ENCODE measurements at places on chromosomes 2 and 18. TPM values are rescaled to one million over a fixed set of nuclear protein-coding genes. Genes with fewer than 3 reads are reported as not detected.

HS1BP3 gene
- polyA plus RNA-seq: 20.6 TPM

SP5 gene
- polyA plus RNA-seq: 0.80 TPM

MYO7B gene
- polyA plus RNA-seq: 29.5 TPM

SCYGR4 gene
- not detected for polyA plus RNA-seq

TUBA3E gene
- polyA plus RNA-seq: not detected

IL1F10 gene
- not detected for polyA plus RNA-seq

MTX2 gene
- 81.3 TPM for polyA plus RNA-seq

NYAP2 gene
- 0.04 TPM for polyA plus RNA-seq

RTP5 gene
- not detected for polyA plus RNA-seq

GRCh38 chr2:141201016-141201565, 929.7 kb downstream of the LRP1B start:
- no peak for DNase-seq

GRCh38 chr2:223995569-223995968, 38.3 kb downstream of the MRPL44 start:
- no peak for DNase-seq

DNA sequence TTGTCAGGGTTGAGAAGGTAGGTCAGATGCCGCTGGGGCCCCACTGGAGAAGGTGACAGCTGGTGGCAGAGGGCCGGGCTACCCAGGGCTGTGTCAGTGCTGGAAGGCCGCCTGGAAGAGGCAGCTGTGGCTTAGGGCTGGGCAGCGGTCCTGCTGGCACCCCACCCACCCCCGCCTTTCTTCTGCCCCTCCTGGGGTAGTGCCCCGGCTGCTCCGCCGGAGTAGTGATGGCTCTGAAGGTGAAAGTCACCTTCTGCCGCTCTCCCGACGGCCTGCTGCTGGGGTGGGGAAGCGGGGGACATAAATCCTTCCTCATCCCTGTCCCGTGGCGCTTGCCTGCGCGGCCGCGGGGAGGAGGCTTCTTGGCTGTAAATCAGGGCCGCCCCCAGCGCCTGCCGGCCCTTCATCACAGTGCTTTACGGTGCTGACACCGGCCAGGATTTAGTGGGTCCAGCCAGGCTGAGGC, 332.2 kb downstream of the DYSF start:
- no peak for DNase-seq

GRCh38 chr2:239953418-239954061, 71.6 kb downstream of the NDUFA10 start:
- no peak for DNase-seq

GRCh38 chr18:27473318-27473717, 288.2 kb upstream of the CHST9 start:
- DNase-seq: no peak

- no peak for DNase-seq
These were observed 137.6 kb downstream of the MBD2 start for GRCh38 chr18:54086863-54087262.

DNA sequence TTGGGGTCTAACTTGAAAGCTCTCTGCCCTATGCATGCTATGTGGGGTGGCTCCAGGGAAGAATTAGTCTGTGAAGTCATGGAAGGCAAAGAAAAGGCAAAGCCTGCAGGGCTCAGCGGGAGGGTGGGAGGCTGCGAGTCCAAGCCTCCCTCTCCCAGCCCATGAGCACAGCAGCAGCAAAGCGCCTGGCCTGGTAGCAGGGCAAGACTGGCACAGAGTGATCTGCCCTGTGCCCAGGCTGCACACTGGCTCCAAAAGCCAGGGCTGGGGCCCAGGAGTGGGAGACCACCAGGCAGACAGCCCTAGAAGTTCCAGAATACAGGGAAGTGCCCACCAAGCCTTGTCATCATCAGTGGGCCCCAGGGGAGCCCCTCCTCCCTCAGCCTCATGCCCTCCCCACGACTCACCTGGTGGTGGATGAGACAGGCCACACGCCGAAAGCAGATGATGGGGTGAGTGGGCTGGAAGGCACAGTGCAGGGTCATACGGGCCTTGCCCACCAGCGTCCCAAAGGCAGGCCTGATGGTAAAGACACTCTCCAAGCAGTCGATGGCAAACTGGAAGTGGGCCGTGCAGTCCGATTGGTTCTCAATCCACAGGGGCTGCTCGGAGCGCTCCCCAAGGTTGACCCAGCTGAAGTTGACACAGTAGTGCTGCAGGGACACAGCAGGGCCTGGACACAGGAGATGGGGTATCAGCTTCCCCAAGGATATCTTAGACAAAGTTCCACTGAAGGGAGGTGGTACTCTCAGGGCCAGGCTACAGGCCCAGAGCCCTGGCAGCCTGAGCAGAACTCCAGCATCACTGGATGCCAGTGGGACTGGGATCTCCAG, 12.1 kb downstream of the CFAP65 start:
- no peak for DNase-seq

DNA sequence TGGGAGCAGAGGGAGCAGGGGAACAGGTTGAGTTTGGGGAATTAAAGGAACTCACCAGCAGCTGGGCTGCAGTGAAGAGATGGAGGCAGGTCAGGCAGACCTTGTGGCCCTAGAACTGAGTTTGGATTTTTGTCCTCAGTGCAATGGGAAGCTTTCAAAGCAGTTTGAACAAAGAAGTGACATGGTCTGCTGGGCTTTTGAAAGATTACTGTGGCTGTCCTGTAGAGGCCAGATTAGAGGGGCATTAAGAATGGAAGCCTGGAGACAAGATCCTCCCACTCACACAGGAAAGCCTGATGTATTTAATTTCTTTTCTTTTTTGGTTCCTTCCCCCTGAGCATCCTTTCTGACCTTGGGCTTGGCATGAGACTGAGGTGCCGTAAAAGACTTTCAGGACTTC, 118.1 kb upstream of the LHCGR start:
- DNase-seq: peak; percentile 8

- DNase-seq: no peak
These were observed 25.2 kb downstream of the FBXO36 start for GRCh38 chr2:229947544-229947943.

DNA sequence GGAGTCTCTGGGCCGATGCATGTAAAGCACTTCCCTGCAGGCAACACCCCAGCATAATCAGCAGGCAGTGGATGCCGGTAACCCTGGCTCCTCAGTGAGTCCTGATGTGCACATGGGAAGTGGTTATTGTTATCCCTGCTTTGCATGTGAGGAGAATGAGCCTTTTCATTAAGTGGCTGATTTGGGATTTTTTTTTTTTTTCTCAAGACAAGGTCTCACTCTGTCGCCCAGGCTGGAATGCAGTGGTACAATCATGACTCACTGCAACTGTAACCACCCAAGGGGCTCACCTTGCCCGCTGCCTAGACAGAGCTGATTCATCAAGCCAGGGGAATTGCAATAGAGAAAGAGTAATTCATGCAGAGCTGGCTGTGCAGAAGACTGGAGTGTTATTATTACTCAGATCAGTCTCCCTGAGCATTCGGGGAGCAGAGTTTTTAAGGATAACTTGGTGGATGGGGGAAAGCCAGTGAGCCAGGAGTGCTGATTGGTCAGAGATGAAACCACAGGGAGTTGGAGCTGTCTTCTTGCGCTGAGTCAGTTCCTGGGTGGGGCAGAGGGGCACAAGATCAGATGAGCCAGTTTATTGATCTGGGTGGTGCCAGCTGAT, 95.4 kb downstream of the SOCS6 start:
- DNase-seq: no peak

DNA sequence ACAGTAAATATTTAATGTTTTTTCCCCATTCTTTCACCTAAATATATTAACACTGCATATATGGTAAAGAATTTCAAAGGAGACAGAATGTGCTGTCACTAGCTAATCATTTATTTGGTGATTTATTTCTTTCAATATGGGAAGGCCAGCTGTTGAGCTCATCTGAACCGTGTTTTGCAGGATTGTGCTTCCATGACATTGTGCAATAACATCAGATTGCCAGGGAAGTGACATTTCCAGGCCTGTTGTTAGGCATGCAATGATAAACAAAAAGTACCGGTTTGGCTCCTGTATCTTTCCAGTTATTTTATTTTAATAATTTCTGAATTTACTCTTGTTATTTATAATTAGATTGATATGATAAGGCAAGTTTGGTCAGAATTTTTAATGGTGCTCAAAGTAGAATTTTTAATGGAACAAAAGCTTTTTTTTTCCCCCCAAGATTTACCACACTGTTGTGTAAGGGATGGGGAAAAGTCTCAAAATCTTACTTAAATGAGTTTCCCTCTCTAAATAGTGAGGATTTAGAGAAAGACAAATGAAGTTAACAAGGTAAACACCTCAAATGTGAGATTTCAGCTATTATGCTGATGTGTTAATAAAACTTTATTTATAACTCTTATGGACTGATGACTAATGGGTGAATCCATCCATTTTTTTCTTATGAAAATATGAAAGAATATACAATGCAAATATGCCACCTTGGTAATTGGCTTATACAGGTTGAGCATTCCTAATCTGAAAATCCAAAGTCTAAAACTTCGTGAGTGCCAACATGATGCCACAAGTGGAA, 52.7 kb downstream of the MALT1 start:
- no peak for DNase-seq

GRCh38 chr2:149037851-149038250, 648 bp upstream of the LYPD6B start:
- DNase-seq: no peak

GRCh38 chr2:74566754-74567085, 12.2 kb downstream of the DOK1 start:
- no peak for DNase-seq

DNA sequence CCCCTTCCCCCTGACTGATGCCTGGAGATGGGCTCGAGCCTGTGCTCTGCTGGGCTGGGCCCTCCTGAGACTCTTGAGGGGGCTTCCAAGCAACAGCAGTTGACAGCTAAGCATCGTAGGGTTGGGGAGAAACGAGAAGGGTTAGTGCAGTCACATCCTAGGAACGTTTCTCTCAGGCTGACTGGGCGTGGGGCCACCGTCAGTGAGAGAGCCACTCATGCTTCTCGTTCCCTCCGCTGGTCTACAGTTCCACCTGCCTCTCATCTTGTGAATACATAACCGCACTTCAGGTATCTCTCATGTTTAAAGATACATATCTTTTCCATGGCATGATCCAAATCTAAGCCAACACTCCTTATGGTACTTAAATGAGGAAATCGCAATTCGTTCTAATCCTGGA, 66.4 kb downstream of the TRAPPC12 start:
- DNase-seq: no peak

DNA sequence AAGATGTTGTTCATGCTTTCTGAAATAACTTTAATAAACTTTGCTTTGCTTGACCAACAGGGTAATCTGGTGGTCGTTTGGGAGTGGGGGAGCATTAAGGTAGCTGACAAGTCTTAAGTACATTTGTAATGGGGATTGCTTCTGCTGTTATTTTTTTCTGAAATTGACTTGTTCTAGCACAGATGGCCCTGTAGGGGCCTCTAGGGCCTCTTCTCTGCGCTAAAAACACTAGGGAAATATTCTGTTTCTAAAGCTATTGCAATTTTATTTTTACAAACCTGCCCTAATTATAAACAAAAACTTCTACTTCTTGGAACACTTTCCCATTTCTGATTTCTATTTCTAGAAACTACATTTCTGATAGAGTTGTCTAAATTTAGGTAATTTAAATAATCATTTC, 191.3 kb upstream of the KCNJ3 start:
- DNase-seq: no peak

- no peak for DNase-seq
These were observed 1096.0 kb upstream of the DDX18 start for GRCh38 chr2:116718451-116718850.

- no peak for DNase-seq
These were observed 50.1 kb downstream of the CCDC74A start for GRCh38 chr2:131577812-131578211.

- DNase-seq: no peak
These were observed 94.2 kb downstream of the DOK6 start for GRCh38 chr18:69494841-69495240.

DNA sequence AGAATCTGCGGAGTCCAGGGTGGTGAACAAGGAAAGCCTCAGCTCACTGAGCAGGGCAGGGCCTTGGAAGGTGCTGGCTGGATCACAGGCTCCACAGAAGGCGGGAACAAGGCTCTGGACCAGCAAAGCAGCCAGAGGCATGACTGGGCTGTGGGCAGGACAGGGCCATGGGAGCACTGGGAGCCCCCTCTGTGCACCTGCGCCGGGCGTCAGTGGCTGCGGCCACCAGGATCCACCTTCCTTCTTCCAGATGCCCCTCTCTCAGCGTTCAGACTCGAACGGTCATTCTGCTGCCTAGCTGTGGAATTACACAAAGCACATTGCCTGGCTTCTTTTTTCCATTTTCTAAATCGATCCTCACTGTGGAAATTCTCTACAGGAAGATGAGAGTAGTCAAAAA, 621.2 kb downstream of the GALR1 start:
- DNase-seq: no peak

DNA sequence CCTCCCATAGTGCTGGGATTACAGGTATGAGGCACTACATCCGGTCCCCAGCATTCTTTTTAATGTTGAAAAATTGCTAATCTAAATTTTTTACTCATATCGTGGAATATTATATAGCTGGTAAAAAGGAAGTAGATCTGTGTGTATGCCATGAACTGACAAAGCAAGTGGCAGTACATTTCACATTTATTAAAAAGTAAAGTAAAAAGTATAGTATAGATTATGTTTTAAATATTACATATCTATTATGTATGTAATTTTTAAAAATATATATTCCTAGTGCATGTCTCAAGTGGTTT, 25.1 kb downstream of the PLEKHB2 start:
- DNase-seq: no peak

DNA sequence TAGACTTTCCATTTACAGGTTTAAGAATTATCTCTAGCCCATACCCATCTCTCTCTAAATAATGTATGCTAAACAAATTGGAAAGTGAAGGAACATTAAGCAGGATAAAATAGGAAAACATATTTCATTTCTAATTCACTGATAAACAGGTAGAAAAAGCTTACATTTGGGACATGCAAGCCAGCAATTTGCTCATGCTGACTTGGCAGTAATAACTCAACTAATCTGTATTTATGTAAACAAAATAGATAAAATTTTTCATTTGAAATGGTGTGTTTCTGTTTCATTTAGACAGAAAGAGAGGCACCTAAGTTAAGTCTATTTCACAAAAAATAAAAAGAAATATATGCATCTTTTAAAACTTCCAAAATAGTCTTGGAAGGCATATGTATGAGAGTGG, 877.3 kb upstream of the LRRTM1 start:
- no peak for DNase-seq

DNA sequence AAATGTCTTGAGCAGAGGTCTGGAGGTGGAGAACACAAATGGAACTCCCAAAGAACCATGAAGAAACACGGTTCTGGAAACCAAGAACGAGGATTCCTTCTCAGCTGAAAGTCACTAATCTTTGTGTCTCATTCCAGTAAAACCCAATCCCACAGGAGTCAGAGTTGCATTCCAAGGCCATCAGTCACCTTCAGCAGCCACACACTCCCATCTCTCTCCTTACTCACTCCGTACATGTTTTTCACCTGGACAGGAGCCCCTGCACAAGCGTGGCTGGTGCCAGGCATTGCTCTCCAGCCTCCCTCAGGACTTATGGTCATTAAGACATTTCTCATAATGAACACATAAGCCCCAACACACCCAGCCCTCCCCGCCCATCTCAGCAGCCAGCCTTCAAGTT, 175.4 kb upstream of the SIX2 start:
- DNase-seq: no peak

GRCh38 chr2:226489775-226490541, 309.7 kb downstream of the IRS1 start:
- no peak for DNase-seq

Measured in renal pelvis (tissue), 12 donors.